ENCODE measurements at places on chromosomes 13 and 19.

GRCh38 chr13:101527130-101527529, 74.7 kb downstream of the ITGBL1 start:
- no peak for DNase-seq

DNA sequence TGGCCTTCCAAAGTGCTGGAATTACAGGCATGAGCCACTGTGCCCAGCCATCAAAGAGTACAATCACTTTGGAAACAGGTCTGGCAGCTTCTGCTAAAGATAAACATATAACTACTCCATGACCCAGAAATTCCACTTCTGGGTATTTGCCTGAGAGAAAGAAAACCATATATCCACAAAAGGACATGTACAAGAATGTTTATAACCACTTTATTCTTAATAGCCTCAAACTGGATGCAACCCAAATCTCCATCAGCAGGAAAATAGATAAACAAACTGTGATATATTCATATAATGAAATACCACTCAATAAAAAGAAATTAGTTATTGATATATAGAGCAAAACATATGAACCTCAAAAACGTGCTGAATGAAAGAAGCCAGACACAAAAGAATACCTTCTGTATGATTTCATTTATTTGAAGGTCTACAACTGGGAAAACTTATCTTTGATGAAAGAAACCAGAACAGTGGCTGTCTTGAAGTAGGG, 40.5 kb downstream of the TEX26 start:
- no peak for DNase-seq

DNA sequence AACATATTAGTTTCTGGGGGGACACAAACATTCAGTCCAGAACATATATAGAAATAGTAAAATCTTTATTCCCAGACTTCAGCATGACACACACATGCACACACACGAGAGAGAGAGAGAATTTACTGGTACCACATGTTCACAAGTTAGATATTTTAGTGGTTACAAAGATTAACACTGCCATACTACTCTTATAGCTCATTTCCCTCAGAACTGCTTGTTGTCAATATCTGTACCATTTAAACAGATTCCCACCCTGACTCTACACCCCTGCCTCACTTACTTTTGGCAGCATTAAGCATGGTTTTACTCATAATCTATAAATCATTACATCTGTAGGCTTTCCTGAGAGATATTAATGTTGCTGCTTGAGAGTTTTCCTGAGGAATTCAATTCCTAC, 524.7 kb upstream of the HTR2A start:
- no peak for DNase-seq

- no peak for DNase-seq
These were observed 53.0 kb upstream of the FBXL3 start for GRCh38 chr13:77079902-77080413.

GRCh38 chr13:99422586-99423220, 78.6 kb upstream of the TM9SF2 start:
- no peak for DNase-seq

GRCh38 chr13:29523199-29523961, 72.1 kb downstream of the SLC7A1 start:
- DNase-seq: peak; percentile 47

DNA sequence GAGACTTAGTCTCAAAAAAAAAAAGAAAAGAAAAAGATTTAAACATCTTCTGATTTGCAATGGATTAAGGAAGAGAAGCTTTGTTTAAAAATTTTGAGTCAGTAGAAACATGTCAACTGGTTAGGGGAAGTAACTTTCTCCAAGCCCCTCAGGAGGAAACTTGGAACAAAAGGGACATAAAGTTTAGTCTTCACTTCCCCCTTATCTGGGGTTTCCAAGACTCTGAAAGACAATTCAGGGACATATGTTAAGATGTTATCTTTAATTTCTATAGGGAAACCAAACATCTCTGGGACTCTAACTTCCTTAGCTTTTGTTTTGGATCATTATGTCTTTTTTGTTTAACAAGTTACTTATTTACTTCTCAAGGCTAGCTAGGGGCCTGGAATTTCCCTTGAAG, 20.1 kb upstream of the MRI1 start:
- DNase-seq: no peak

DNA sequence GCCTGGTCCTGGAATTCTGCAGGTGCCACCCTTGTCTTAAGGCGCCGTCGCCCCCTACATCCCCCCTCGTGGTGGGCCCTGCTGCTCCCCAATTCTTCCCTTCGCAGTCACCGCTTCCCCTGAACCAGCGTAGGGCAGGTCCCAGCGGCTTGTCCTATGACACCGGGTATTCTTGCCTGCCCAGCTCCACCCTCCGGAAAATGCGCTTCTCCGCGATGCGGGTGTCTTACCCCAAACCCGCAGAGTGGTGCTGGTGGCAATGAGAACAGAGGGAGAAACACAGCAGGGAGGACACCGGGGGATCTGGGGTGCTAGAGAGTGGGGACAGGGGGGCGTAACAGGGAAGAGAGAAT, 9.0 kb downstream of the ZNF808 start:
- no peak for DNase-seq

DNA sequence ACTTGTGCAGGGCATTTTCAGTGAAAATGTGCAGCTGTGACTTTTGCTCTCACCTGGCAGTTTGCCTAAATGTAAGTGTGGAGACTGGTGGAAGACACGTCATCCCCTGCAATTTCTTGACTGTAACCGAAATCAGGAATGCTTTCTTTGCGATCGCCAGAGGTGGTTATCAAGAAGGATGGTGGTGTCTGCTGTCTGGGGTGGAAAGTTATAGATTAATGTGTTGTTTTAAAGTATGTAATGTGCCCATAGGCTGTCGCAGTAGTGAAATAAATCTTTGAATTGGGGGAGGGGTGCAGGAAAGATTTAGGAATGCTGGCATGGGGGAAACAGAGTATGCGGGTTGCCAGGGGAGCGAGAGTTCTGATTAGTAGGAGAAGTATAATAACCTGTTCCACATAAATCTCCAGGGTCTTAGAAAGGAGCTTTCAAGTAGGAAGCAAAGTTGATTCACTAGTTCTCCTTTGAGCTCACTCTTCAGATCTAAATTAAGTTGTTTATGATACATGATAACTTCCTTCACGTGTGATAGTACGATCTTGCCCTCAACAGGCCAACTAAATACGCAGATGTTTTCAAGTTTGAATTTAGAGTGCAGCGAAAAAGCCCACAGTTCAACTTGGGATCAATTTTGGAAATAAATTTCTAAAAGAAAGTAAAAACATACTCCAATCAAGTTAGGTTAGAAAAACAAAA, 1520.0 kb upstream of the SLC10A2 start:
- no peak for DNase-seq

DNA sequence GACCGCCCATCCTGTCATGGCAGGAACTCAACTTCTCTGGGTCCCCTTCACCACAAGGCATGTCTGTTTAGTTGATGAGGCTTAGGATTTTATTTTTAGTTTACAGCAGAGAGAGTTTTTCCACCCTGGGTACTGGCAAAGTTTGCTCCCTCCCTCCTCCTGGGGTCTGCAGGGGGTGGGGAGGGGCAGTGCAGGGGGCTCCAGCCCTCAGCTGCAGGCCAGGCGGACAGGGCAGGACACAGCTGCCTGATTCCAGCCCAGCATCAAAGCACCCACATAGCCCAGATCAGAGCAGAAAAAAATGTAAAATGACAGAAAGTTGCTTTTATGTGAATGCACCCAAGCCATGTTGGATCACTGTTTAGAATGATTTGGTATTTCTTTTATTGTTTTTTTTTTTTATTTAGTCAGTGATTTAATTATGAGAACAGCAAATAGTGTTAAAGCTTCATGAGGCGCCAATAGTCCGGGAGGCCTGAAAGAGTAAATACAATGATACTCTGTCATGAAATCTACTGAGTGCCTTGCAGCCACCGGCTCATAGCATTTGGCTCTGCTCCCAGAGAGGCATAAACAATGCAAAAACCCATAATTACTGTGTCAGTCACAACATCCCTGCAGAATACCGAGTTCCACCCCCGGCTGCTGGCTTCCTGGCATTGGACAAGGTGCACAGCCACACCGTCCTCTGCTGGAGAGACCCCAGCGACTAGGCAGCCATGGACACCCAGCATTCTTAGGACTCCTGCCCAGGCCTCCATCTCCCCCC, 923.5 kb downstream of the UQCRFS1 start:
- no peak for DNase-seq
